ENCODE measurements at places on chromosomes 5 and 9.

- DNase-seq: no peak
These were observed 18.8 kb downstream of the FBXL7 start for GRCh38 chr5:15518786-15519185.

GRCh38 chr9:118318770-118319431 is 614.7 kb downstream of the TLR4 start:
- no peak for DNase-seq

- no peak for DNase-seq
These were observed 117.6 kb upstream of the S1PR3 start for GRCh38 chr9:88873635-88874034.

DNA sequence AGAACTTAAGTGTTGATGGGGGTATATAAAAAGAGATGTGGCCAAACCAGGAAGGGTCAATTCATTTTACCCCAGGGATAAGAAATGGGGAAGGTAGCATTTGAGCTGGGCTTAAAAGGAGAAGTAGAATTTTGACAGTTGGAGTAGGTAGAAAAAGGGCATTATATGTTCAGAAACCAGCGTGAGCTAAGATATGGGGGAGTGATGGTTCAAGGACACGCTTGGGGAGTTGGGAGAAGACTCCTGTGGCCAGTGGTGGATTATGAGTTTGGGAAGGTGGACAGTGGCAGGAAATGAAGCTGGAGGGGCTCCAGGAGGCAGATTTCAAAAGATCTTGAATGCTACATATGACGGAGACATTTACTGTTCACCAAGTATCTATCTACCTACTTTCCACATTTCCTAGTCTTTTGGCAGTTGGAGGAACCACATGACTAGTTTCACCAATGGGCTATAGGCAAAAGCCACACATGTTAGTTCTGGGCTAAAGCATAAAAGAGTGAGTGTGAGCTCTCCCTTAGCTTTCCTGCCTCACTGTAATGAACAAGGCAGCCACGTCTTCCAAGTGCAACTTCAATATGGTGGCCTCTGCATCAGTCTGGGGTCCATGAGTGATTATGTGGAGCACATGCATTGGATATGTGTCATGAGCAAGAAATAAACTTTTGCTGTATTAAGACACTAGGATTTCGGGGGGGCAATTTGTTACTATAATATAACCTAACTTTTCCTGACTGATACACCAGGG is 15.7 kb upstream of the GSN start:
- DNase-seq: peak; percentile 31

DNA sequence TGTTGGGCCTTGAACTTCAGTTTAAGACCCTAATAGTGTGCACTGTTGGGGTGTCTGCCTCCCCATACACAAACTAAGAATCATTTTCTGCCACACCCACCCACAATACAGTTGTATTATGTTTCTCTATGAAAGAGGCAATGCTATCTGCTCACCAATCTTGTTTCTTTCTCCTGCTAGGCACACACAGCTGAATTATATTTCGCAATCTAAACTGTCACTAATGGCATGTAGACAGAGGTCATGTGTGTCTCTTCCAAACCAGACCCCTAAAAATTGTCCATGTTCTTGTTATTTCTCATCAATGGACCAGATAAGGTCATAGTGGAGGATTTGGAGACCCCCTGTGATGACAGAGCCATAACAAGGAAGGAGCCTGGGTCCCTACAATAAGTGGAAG is 57.3 kb downstream of the RIGI start:
- no peak for DNase-seq
